ENCODE measurements at places on chromosomes 12 and 14. TPM values are rescaled to one million over a fixed set of nuclear protein-coding genes. Genes with fewer than 3 reads are reported as not detected.

GRCh38 chr12:91695964-91696363 lies 449.7 kb downstream of the BTG1 start:
- no peak overlapping the region for H3K4me3 ChIP-seq
- H3K36me3 ChIP-seq, result no peaks in the 10 kb centered on the region
- DNase-seq, result no peak

DNA sequence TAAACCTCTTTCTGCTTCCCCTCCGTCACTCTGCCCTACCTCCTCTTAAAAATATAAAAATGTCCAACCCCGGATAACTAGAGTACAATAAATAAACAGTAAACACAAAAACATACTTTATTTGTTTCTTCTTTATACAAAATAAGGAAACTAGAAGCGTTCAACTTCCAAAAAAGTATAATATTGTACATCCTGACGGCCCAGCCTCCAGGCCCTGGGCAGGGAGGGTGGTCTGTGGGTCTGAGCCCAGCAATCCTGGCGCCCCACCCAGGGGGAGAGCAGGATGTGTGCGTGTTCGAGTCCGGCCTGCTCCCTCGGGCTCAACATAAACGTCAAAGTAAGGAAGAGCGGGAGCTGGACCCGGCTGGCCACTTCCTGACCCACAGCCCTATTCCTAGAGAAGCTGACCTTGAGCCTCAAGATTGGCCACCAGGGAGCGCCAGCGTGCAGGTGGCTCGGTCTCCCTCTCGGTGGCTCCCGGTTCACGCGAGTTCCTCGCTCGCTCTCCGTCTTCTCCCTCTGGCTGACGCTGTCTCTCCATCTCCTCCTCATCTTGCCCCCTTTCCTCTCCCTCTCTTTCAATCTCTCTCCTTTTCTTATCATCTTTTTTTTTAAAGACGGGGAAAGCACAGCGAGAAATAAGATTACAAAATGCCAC lies 9.4 kb downstream of the LHX5 start:
- peaks cover 24% of the 10 kb centered on the region for H3K27me3 ChIP-seq
- no peaks in the 10 kb centered on the region for H3K36me3 ChIP-seq
- peak overlapping the region; percentile 64 for H3K4me3 ChIP-seq
- no peak overlapping the region for H3K27ac ChIP-seq

DNA sequence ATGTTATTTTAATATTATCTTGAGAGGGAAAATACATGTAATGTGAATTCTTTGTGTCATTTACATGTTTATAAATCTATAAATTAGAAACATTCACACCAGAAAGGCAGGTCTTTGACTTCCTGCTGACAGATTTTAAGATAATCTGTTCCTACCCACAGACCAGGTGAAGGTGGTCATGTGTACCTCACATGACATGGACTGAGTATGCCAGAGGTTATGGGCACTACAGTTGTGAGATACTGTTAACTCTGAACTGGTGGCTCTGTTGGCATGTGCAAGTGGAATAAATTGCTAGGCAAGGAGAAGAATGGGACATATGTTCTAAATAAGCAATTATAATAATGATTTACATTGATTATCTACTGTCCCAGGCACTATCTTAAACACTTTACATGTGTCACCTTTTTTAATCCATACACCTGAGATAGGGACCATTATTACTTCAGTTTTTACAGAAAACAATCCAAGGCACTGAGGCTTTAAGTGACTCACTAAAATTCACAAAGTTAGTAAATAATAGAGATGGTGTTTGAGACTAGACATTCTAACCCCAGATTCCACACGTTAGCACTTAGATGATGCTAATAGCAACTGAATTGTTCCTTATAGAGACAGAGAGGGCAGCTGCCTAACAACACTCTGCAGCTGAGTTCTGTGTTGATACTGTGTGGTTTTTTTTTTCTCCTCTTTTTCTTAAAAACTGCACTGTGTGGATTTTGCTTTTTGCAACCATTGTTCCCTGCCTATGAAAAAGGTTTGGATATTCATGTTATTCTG lies 23.8 kb downstream of the SLC16A7 start:
- H3K4me3 ChIP-seq, result no peak overlapping the region
- no peaks in the 10 kb centered on the region for H3K27me3 ChIP-seq
- no peak for DNase-seq
- peaks cover 18% of the 10 kb centered on the region for H3K4me1 ChIP-seq

Gene PNP
- 170 TPM for total RNA-seq
